ENCODE measurements at places on chromosomes 2 and 18.

DNA sequence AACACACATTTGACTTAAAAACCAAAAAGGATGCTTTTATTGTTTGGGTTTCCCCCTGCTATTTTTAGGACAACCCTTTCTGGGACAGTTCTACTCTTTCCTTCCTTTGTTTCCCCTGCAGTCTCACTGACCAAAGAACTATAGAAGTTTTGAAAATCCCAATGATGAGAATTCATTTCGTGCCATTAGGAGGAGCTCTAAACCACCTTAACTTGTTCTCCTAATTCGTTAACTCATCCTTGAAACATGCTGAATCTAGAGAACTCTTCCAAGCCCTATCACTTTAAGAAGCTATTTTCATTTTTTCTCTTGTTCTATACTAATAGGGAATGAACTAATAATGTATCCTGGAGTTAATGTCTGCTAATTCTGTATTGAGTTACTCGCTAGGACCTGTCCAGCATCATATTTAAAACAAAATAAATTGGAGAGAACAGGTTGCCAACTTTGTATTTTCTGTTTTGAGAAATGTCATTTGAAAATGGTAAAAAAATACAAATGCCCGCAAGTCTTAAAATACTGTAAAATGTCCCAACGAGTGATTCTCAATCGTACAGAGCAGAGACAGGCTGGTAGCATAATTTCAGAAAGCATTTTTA, 62.9 kb downstream of the AFTPH start:
- peak; percentile 46 for DNase-seq

DNA sequence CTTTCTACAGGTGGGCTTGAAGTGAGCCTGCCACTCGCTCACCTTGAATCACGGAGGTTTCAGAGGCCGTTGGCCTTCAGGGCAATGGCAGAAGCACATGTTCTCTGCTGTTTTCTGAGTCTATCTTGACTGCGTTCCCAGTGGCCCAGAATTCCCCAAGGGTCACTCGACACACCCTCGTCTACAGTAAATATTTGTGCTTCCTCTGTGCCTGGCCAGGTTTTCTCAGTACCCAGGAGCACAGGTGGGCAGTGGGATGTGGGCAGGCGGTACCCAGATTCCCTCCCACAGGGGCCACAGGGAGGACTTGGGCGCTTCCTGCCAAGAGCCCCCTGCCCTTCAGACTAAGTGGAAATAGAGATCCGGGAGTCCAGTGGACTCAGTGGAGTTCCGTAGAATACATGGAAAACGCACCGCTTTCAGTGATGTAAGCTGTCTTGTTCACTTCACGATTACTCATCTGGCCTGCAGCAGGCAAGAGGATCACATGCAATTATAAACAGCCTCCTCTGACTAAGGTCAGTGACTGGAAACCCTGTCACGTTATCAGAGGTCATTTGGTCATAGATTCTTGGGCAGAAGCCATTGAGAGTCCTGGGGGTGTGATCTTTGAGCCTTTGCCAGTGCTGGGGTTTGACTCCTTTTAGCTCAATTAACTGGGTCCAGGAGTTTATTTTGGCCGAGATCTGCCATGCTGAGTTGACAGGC, 179.8 kb downstream of the NEDD4L start:
- DNase-seq: peak; percentile 78

GRCh38 chr2:232104076-232104646, 142.6 kb downstream of the DIS3L2 start:
- no peak for DNase-seq

GRCh38 chr2:65429786-65430602, 2.4 kb downstream of the SPRED2 start:
- no peak for DNase-seq

DNA sequence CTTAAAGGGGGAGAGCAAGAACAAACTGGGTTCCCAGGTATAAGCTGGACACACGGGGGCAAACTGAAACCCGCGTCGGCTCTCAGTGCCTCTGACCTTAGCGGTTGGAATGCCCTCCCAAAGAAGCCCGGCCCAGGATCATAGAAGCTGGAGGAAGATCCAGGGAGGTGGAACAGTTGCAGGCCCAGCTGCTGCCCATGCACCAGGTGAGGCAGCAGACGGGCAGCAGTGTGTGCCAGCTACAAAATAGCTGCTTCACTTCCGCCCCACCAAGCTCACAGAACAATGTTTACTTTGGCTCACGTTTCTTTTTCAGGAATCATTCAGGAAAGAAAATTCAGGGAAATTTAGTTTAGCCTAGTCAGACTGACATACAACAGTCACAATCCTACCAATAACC, 3.9 kb upstream of the ERMN start:
- peak; percentile 89 for DNase-seq

DNA sequence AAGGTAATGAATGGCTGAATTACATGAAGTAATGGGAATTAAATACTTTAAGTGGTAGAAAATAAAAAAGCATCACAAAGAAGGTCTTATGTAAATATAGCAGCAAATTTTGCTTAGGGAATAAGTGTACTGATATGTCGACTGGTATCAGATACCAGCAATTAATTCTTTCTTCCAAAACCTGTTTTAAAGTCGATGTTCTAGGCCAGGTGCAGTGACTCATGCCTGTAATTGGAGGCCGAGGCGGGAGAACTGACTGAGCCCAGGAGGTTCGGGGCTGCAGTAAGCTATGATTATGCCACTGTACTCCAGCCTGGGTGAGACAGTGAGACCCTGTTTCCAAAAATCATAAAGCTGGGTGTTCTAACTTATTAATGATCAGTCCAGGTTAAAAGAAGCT, 30.3 kb downstream of the SP3 start:
- DNase-seq: peak; percentile 2

GRCh38 chr2:221330436-221330835, 241.7 kb downstream of the EPHA4 start:
- no peak for DNase-seq

GRCh38 chr2:86049529-86049928, 56.2 kb downstream of the POLR1A start:
- DNase-seq: no peak

DNA sequence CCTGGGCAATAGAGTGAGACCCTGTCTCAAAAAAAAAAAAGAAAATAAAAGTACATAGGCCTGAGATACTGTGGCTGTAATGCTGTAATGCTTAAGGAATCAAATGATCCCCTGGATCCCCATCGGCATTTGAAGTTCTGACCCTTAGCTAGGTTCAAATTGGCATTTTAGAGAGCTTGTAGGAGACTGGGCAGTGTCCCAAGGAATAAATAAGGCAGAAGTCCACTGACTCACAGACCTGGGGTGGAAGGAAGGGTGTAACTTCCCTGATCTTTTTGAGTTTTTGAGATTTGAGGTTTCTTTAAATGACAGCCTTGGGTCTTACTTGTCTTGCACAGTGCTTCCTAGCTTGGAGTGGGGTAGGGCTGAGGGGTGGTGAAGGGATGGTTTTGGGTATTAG, 553.7 kb downstream of the SLC4A3 start:
- no peak for DNase-seq

DNA sequence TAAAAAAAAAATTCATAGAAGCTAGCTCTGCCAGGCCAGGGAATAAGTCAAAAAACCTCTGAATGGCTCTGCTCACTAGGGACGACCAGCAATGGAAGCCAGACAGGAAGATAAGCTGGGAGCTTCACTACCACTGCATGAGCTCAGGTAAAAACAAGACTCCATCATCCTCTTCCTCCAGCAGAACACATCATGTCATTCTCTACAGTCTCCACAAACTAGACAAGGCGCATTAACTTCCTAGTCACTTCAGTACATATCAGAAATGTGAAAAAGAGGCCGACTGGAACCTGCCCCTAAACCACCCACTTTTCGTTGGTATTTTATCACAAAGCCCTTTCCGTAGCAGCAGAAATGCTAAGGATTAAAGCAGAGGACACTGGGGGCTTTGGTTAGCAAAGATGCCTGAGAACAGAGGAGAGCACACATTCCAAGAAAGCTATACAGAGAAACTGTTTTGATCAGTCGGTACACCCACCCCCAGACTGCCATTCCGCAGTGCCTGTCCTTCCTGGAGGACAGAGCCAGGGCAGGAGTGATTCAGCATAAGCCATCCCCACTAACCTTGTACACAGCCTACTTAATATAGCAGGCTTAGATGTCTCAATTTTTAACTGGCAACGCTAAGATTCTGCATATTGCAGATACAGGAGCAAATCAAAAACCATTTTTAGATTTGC, 53.4 kb downstream of the AAK1 start:
- no peak for DNase-seq

- DNase-seq: no peak
These were observed 25.4 kb downstream of the SH3YL1 start for GRCh38 chr2:238431-238830.

GRCh38 chr2:232493701-232494474, 6.3 kb upstream of the ECEL1 start:
- no peak for DNase-seq

- no peak for DNase-seq
These were observed 51.1 kb downstream of the R3HDM1 start for GRCh38 chr2:135582383-135582782.

GRCh38 chr2:55014962-55015939, 35.0 kb downstream of the RTN4 start:
- DNase-seq: no peak

DNA sequence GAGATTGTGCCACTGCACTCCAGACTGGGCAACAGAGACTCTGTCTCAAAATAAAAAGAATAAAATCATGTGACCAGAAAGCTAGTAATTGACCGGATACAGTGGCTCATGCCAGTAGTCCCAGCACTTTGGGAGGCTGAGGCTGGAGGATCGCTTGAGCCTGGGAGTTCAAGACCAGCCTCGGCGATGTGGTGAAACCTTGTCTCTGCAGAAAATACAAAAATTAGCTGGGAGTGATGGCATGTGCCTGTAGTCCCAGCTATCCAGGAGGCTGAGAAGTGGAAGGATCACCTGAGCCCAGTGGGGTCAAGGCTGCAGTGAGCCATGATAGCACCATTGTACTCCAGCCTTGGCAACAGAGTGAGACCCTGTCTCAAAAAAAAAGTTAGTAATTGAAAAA, 36.8 kb downstream of the COX7A2L start:
- DNase-seq: no peak

DNA sequence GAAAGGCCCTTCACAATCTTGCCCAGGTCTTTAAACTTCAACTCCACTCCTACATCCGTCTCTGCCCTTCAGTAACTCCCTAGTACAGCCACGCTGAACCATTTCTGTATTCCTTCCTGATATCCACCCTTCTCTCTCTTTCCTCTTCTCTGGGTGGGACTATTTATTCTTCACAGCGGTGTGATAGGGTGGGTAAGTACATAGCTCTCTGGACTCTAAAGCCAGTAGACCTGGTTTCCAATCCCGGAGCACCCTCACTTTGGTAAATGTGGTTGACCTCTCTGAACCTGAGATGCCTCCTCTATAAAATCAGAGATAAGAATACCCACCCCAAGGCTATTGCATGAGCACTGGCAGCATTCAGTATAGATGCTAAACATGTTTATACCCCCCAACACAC, 86.7 kb downstream of the ATL2 start:
- no peak for DNase-seq

DNA sequence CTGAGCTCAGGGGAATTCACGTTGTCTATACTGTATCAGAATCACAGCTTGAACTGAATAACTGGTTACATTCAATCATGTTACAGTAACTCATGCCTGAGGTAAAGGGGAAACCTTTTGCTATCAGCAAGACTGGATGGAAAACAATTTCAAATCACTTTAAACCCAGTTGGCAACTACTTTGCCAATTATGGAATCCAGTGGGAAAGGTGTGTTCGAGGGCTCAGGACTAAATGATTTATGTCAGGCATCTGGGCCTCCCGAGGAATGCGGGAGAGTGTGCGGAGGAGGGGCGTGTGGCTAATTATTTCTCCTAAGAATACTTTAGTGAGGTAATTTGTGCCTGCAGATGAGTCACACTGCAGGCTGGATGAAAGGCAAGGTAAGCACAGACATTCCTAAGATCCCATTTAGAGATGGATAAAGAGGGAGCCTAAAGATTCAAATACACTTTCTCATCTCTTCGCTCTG, 100.1 kb downstream of the HRH4 start:
- DNase-seq: no peak

DNA sequence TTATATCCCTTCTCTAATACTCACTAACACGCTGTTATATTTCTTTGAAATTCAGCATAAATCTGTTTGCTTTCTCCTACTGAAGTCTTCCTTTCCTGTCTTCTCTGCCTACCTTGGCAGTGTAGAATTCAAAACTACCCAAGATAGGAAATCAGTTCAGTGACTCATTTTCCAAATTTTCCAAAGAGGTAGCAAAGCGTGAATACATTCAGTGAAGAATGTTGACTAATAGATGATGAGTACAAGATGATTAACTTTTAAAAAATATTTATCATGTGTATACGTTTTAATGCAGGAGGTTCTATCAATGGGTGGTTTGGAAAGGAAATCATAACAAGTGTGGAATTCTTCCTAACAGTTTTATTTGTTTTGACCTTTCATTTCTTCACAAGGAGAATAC, 201.9 kb upstream of the SLC8A1 start:
- DNase-seq: no peak

DNA sequence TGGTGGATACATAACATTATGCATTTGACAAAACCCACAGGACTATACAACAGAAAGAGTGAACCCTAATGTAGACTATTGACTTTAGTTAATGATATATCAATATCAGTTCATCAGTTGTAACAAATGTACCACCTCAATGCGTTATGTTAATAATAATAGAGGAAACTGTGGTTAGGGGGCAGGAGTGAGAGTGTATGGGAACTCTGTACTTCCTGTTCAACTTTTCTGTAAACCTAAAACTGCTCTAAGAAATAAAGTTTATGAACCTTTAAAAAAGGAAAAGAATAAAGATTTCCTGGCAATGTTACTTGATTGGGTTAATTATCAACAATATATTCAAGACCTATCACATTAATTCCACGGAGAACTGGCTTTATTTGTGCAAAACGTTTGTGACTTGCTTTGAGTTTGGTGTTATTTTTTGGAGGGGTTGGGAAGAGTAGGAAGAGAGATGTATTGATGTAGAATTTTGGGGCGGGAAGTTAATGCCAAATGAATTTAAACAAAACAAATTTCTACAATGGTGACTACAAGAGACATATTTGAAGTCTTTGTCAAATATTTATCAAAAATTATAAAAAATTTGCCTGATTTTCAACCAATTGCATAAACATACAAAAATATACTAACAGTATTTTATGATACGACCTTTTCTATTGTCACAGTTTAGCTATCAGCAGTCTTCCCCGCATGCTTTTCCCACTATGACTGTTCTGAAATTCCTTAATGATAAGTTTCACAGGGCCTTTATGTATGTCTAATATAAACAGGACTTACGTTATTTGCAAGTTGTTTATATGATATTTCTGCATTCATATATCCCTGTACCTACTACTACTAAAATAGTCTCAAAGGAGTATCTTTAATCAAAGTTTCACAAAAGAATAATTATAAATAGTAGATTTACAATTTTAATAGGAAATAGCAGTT, 2.1 kb upstream of the RTN4 start:
- no peak for DNase-seq

- DNase-seq: no peak
These were observed 37.0 kb downstream of the STK39 start for GRCh38 chr2:168210216-168210894.

Data from DMS153 (cell line).